ENCODE measurements at places on chromosomes 7 and 10.

DNA sequence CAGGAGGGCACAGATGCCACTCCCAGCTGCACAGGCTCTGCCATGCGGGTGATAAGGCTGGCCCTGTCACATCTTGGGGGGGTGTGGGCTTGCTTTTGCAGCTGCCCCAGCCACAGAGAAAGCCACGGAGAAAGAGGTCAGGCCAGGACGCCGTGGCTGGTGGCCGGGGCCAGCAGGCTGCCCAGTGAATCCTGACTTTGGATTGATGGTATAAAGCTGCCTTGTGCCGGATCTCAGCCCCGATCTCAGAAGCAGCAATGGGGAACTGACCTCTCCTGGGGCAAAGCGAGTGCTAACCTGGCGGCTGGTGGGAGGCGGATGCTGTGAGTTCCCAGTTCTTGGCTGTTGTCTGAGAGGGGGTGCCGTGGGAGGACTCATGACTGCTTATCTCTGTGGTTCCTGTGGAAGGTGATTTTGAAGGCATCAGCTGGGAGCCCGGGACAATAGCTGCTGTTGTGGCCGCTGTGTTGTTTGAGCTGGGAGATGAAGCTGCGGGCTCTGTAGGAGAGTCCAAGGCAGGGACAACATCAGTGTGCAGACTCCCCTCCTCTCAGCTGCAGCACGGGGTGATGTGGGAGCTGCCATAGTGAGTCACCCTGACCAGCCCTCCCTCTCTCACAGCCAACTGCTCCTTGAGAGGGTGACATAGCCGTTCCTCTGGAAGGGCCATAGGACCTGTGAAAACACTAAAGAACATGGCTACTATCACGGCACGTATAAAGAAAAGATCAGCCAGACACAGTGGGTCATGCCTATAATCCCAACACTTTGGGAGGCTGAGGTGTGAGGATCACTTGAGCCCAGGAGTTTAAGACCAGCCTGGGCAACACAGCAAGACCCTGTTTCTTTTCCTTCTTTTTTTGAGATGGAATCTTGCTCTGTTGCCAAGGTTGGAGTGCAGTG is 17.0 kb downstream of the IL15RA start:
- no peak for DNase-seq

DNA sequence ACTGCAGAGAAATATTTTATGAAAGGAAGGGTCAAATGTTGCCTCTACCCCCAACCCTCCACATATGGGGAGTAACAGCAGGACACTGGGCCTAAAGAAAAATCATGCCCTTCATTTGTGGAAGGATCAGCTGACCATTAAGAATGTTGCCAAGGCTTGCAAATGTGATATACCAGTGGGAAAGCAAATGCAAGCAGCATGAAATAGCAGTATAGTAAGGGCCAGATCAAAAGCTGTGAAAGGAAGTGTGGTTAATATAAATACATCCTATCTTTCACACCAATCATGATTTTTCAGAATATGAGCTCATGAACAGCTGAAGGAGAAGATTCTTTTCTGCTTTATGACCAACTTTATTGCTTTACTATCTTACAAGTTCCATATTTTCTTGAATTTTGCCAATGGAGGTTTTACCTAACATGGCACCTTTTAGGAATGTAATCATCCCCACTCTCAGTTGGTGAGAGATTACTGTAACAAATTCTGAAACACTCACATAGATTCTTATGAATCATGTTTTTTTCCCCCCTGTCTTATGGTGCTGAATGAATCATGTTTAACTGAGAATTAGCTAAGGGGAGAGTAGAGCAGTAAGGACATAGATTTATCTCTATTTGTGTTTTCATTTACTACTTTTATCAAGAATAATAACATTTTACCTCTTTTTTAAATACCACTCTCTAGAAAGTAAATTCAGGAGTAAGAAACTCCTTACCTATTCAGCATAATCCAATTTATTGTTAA is 12.1 kb upstream of the ATAD1 start:
- DNase-seq, result no peak

- peak; percentile 30 for DNase-seq
Observed at GRCh38 chr7:79453558-79454360, at the start of gene MAGI2. Gene MAGI2, minus strand, starts transcription at chr7:79453667. Its CDS starts 347 bp downstream, at chr7:79453320.

- DNase-seq, result no peak
Observed at GRCh38 chr7:69515495-69516212, 82.6 kb upstream of the AUTS2 start.

DNA sequence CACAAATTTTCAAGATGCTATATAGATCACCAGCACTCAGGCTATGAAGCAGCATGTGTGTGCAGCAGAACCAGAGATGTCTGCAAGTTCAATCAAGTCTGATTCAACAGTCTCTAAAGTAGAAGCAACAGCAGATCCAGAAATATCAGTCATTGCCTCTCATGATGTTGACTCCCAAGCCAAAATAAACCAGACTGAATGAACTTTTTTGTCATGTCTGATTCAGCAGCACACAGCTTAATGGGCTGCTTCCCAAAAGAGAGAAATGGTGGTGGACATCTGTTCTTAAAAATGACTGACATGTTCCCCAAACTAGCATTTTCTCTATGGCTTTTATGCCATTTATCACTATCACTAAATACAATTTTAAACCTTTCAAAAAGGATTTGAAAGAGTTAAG is 53.8 kb downstream of the TMEM26 start:
- DNase-seq, result no peak

- no peak for DNase-seq
Observed at GRCh38 chr7:35599645-35600044, 95.3 kb downstream of the HERPUD2 start.

GRCh38 chr10:33314811-33315561 is 19.5 kb downstream of the NRP1 start:
- no peak for DNase-seq

GRCh38 chr10:34228066-34228465 is 587.0 kb downstream of the PARD3 start:
- no peak for DNase-seq

- no peak for DNase-seq
Observed at GRCh38 chr10:106467506-106467905, 697.0 kb downstream of the SORCS1 start.

DNA sequence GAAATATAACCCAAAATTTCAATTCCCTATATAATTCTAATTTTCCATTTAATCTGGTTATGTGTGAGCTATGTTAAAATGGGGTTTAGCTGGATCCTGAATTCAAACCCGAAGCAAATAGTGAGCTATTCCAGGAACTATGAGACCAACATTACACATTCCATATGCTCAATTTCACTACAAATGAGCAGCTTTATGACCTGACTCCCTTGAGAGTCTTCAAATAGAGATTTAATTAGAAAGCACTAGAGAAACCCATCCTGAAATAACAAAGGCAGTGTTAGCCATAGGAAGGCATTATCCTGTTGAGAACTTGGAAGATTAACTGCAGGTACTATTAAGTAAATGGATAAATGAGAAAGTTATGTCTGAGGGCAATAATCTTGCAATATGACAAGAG is 890.0 kb downstream of the GRM8 start:
- DNase-seq, result no peak

- DNase-seq, result no peak
Observed at GRCh38 chr7:29113384-29114102, 32.8 kb downstream of the CPVL start.

GRCh38 chr10:60367431-60367830 is 22.2 kb downstream of the ANK3 start:
- no peak for DNase-seq

DNA sequence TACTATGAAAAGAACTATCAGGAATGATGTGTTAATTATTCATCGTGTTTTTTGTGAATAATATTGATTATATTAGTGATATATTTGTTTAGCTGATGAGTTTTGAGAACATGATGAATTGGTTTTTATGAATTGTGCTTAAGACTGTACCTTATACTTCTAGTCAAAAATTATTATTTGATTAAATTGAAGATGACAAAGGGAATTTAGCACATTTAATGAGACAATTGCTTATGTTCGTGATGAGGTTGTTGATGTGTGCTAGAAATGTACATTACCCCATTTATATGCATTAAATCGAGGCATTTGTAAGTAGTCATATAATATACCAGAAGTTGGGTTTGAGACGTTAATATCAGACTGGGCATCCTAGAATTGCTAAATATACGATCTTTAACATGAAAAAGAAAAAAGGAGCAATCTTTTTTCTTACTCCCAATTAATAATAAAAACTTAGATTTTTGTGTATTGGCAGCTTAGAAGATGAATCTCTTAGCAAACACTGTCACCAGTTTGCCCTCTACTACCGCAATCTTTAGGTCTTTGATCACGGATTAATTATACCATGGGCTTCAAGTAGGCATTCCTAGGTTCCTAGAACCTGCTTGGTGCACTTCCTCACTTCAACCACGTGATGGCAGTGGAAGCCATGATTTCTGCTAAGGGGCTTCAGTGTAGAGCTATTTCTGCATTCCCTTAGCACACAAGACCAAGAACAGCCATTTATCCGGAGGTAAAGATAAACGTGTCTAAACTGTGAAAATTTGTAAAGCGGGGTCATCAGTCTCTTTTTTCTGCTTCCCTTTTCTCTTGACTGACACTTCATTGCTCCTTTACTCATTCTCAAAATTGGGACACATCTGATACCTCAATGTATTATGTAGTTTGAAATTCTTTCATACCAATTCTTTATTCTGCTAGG is 1.6 kb downstream of the KLHDC10 start:
- no peak for DNase-seq

DNA sequence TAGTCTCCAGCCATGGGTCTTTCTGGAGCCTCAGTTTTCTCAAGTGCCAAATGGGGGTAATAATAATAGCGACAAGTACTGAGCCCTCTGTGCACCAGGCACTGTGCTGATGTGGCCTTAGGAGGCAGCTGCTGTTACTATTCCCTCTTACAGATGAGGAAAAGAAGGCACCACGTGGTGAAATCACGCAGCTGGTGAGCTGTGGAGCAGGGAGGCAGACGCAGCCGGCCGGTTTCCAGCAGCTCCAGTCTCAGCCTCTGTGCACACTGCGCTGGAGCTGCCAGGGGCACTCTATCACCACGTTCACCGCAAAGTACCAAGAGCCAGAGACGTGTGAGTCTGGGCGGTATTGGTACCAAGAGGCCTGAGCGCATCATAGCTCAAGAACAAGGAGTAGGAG is 9.6 kb downstream of the PYROXD2 start:
- DNase-seq, result no peak

GRCh38 chr7:77504951-77505350 is 32.1 kb upstream of the PTPN12 start:
- no peak for DNase-seq

GRCh38 chr10:23826421-23826820 is 382.5 kb upstream of the KIAA1217 start:
- no peak for DNase-seq

DNA sequence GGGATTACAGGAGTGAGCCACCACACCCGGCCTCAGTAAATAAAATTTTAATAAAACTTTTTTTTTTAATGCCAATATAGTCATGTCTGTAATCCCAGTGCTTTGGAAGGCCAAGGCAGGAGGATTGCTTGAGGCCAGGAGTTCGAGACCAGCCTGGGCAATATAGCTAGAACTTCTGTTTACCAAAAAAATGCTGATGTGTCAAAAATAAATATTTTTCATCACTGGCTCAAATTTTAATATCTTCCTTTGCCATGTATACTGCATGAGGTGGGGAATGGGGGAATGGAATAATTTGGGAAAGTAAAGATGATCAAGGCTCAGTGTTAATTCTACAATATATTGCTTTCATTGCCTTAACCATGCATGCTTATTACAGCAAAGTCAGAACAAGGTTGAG is 10.7 kb upstream of the RHBDD2 start:
- DNase-seq, result no peak

DNA sequence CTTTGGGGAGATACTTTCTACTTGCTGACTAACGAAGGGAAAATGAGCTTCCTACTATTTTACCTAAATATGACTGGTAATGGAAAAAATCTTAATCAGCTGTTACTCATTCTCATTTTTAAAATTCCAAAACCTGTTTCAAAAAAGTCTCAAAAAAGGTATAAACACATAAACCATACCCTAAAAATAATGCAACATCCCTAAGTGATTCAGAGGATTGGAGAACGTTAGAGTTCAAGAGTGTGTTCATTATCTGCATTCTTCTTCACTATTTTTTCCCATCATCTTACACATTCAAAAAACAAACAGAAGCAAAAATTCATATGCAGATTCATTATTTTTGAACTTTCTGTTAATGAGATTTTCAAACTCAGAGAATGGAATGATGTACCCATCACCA is 150.4 kb upstream of the GNAI1 start:
- DNase-seq, result no peak

DNA sequence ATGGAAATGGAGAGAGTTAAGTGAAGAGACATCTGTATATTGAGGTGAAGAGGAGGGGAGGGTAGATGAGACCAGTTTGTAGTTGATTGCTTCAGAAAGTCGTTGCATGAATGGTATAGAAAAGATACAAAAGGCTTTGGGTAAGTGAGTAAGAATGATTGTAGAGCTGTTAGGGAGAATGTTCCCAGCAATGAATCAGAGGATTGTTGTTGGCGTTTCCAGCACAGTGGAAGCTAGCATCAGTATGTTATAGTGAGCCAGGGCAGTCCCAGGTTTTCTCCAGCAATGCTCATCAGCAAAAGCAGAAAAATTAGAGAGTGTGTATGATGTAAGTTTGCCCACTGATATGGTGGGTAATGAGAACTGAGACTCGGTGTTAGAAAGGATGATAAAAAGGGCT is 15.4 kb upstream of the CDK6 start:
- DNase-seq, result no peak

GRCh38 chr10:103616705-103617601 is 123.4 kb downstream of the NEURL1 start:
- DNase-seq, result no peak

GRCh38 chr7:69166979-69167516 is 431.2 kb upstream of the AUTS2 start:
- no peak for DNase-seq

DNA sequence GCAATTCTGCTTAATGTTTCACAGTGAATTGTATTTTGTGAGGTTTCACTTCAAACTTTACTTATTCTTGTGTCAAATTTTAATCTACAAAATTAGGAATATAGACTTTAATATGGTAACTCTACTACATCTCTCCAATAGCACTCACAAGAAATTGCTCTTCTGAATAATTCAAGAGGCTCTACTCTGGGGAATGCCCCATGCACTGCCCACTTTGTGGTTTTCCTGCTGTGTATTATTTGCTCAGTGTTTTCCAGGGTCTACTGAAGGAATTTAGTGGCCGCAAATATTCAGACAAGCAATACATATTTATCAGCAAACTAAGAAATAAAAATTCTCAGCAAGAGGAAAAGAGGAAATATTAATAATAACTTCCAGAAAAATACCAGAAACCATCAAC is 611.4 kb downstream of the TNS3 start:
- DNase-seq, result no peak

GRCh38 chr7:110407706-110408105 is 683.2 kb upstream of the LRRN3 start:
- DNase-seq, result no peak

DNA sequence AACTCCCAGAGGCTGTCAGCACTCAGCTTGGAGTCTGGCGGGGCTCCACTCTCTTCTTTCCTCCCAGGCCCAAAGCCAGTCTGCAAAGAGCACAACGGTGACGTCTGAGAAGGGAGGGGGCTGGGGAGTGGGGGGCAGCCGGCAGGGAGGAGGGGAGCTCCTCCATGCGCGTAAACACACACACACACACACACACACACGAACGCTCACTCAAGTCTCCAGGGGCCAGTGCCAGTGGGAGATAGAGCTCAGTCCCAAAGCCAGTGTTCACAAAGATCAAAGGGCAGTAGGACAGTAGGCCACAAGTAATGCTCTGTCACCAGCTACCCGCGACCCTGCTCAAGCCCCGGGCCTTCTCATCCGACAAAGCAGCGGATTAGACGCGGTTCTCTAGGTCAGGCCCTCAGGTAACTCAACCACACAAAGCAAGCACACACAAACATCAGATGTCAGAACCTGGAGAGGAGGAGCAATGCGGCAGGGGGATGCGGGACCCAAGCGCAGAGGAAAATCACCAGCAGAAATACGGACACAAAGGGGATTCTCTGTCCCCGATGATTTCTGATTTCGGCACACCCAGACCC is 19.9 kb downstream of the TCAF1 start:
- DNase-seq, result no peak
